ENCODE measurements at places on chromosomes 4 and X. TPM values are rescaled to one million over a fixed set of nuclear protein-coding genes. Genes with fewer than 3 reads are reported as not detected.

DNA sequence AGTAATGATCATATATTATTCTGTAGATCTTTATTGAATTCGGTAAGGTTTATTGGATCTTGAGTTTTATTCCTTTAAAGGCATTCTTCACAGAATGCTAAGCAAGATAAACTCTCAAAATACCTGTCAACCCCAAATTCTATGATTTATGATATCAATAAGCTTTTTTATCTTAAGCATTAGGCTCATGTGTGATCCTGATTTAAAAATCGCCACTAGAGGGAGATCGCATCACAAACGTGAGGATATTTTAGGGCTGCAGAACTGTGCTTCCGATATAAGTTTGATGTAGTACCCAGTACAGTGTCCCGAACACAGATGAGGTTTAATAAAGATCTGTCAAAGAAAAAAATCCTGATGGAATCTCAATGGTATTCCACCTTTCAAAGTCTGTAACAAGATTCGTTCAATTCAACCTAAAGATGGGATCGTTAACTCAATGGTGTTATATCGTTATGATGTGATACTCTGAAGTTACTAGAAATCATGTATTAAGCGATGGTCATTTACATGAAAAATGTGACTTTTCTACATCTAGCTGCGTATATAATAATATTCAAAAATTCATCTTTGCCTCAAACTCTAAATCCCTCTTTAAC lies 169.0 kb downstream of the CORIN start:
- no peak overlapping the region for H3K4me3 ChIP-seq
- H3K4me1 ChIP-seq, result no peaks in the 10 kb centered on the region
- no peaks in the 10 kb centered on the region for H3K27me3 ChIP-seq
- H3K36me3 ChIP-seq, result no peaks in the 10 kb centered on the region

GRCh38 chr4:128770807-128771206 lies 38.7 kb upstream of the JADE1 start:
- H3K27ac ChIP-seq, result no peak overlapping the region
- DNase-seq, result no peak
- no peaks in the 10 kb centered on the region for H3K36me3 ChIP-seq
- H3K4me3 ChIP-seq, result no peak overlapping the region
- no peaks in the 10 kb centered on the region for H3K27me3 ChIP-seq
- H3K4me1 ChIP-seq, result no peaks in the 10 kb centered on the region

Gene TCEAL2
- 12.9 TPM for total RNA-seq

Gene MAGEA1
- not detected for total RNA-seq

Gene ZDHHC15
- 6.3 TPM for total RNA-seq
